Neural crest cell (in vitro differentiated cells): ENCODE measurements at places on chromosomes 5 and 9. TPM values are rescaled to one million over a fixed set of nuclear protein-coding genes. Genes with fewer than 3 reads are reported as not detected.

DNA sequence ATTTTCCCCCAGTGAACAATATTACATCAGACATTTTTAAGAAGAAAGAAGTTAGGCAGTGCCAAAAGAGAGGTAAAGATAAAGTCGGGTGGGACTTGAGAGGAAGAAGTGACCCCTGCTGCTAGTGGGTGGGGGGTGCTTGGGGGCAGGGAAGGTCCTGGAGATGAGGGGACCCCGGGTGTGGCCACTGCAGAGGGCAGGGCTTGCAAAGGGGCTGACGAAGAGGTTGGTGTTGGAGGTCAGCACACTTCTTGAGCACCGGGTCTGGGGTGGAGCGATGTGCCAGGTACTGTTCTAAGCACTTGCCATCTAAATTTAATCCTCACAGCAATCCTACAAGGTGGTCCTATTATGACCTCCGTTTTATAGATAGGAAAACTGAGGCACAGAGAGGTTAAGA is 62.0 kb downstream of the AMBP start:
- DNase-seq = no peak

DNA sequence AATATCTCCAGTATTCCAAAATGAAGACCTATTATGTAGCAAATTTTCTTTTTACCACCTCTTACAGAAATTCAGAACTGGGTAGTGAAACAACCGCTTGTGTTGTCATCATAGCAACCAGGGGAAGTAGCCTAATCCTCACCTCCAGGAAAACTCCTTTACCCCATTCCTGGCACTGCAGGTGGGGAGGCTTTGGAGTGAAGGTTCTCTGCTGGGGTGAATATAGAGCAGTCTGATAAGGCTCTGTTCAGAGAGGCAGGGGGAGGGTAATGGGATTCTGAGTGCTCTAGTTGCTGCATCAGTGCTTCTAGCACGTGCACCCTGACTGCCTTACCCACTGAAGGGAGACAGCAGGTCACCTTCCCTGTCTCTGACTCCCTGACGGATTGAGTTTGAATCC is 116.2 kb downstream of the MAN2A1 start:
- DNase-seq = no peak

The MAMDC4 gene
- total RNA-seq = 19.3 and 20.6 TPM in 2 replicates

The GM2A gene
- 25.5 and 27.6 TPM in 2 replicates for total RNA-seq

The COX7C gene
- total RNA-seq = 515 and 538 TPM in 2 replicates
